ENCODE measurements at places on chromosomes 6 and 20.

DNA sequence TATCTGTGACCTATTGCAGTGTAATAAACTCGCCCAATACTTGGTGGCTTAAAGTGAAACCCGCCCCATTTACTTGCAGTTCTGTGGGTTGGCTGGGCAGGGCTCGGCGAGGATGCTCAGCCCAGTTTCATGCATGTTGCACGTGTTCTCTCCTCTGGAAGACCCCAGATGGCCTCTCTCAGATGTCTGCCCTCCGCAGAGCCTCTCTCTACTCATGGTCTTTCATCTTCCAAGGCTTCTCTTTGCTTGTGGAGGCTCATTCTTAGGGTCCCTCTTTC, 251.4 kb downstream of the SOD2 start:
- DNase-seq, result no peak

DNA sequence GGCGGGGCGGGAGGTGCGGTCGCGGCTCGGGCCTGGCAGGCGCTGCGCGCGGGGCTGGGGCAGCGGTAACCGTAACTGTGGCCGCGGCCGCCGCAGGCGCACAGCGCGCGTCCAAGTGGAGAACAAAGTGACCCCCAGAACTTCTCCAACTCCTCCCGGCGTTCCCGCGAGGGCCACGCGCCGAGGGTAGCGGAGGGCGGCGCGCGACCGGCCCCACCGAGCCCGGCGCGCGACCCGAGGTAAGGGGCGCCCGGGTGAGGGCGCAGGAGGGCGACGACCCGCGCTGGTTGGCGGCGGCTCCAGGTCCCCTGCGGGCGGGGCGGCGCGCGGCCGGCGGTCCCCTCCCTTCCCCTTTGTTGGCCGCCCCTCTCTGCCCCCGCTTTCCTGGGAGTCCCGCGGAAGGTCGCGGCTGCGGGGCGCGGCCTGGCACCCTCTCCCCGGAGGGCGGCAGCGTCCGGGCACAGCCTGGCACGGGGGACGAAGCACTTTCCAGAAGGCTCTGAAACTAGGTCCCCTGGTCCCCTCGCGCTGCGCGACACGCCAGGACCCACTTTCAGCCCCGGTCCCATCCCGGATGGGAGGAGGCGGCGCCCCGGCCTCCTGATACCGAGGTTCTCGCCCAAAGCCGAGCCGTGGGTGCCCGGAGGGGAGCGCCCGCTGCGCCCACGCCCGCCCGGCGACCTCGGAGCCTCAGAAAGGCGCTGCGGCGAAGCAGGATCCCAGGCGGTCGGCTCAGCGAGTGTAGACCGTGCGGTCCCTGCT, at the start of gene TIAM2:
Gene TIAM2, plus strand, starts transcription at position 62 of the 762 bp plus-strand sequence. CDS start 133,909 bp downstream, outside the sequence.
- no peak for DNase-seq

- DNase-seq, result no peak
These were observed 161.4 kb downstream of the DNAH8 start for GRCh38 chr6:38876475-38876874.

DNA sequence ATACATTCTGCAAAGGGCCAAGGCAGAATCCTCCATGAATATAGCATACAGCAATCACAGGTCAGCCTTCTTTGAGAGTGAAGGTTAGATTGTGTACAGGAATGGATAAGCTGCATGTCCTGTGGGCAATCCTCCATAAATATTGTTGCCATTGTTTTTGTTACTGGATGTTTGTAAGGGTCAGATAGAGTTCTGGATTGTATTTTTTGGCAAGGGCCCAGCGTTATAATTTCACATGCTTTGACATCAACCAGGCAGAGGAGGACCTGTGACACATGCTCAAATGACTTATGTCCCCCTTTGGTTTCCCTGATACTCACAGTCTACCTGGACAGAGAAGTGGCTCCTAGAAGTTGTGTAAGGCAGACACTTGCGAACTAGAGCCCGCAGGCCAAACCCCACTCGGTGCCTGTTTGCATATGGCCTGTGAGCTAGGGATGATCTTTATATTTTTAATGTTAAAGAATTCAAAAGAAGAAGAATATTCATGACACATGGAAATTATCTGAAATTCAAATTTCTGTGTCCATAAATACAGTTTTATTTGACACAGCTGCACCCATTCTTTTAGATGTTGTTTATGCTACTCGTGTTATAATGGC, 5.4 kb downstream of the LY86 start:
- no peak for DNase-seq

DNA sequence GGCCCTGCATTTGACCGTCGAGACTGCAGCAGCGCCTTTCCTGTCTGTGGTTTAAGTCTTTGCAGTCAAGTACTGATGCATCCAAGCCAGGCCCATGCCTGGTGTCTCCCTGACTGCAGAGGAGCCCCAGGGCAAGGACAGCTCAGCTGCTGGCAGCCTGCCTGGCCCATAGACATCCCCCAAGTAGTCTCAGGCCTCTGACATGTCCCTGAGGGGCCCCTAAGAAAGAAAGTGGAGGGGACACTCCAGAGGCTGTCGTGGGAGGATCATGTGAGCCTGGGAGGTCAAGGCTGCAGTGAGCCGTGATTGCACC, 18.0 kb downstream of the HRH3 start:
- no peak for DNase-seq

- DNase-seq, result no peak
These were observed 134.8 kb downstream of the GJA10 start for GRCh38 chr6:90028995-90029635.

- DNase-seq, result no peak
These were observed 477.3 kb downstream of the PREX1 start for GRCh38 chr20:48350313-48350988.

GRCh38 chr6:136069119-136069518, 181.0 kb downstream of the MTFR2 start:
- DNase-seq, result no peak
